ENCODE measurements at places on chromosomes 2 and 18.

DNA sequence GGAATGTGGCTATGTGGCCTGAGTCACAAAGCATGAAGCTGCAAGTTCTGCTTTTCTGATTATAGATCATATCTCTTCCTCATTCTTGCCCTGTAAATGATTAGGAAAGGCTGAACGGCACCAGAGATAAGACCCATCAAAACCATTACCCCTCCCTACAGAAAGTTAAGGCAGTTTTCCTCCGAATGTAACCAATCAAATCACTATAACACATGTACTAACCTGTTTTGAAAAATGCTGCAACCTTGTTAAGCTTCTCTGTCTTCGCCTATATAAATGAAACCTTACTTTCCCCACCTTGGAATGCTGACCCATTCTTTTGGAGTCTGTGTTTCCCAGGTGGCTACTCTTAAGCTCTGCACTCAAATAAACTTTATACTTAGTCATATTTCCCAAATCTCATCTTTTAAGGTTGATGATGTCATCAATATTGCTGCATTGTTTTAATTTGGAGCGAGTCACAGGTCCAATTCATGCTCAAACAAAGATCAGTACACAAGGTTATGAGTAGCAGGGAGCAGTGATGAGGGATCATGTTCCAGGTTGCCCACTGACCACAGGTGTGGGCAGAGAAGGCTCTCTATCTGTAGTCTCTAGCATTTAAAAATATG, 662.3 kb downstream of the IRS1 start:
- DNase-seq = no peak

DNA sequence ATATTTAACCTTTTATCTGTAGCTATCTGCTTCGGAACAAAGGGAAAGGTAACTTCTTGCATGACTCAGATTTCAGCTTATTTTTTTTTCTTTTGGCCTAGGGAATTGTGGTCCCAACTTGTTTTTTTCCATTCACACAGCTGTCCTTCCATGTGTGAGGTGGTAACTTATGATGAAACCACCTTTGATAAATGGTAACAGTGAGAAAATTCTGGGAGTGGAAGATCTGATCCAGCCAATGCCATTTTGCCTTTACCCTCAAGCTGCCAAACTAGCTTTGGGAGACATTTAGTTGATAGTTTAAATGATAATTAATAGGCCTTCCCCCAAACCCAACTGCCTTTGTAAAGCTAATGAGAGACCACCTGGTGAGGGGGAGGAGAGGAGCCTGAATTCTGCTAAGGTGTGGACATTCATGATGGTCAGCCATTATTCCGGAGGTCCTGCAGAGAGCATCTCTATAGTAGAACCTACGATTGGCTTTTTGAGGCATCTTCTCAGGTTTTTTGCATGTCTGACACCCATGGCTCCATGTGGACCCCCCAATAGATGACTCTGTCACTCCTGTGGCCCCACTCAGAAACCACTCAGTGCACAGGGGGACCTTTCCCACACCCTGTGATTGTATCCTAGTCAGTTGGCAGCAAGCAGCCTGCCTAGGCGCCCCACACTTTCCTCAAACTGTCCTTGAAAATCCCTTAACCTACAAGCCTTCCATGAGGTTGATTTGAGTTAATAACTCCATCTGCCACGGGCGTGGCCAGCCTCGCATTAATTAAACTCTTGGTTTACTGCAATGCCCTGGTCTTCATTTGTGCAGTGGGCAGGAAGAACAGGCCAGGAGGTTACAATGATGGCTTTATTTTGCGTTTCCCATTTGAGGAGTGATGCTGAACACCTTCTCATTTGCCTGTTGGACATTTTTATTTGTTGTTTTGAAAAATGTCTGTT, 263.5 kb upstream of the PXDN start:
- DNase-seq = no peak

GRCh38 chr2:60356346-60356745, 197.1 kb downstream of the BCL11A start:
- DNase-seq = no peak

- no peak for DNase-seq
Observed at GRCh38 chr18:3985664-3986063, 469.4 kb downstream of the DLGAP1 start.

DNA sequence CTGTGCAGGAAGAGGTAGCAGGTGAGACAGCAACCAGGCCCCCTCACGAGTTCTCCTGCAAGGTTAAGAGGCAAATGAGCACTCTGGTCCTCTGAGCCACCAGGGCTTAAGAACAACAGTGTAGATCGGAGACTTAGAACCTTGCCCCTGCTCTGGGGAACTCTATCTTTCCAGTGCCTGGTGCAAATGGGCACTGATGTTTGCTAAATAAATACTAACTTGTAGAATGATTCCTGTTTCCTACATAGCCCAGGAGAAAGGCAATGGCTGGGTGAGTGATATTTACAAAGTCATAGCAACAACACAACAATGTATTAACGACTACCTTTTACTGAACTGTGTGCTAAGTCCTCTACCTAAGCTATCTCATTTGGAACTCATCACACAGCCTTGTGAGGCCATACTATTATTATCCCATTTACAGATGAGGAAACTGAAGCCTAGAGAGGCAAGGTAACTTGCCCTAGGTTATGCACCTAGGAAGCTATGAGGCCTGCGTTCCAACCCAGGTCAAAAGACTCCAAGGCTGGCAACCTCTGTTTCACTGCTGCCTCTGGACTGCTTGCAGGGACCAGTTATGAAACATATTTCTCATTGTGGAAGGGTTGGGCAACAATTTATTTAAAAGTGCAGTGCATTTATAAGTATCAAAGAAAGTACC, 4.3 kb downstream of the ATP8B1 start:
- no peak for DNase-seq

- no peak for DNase-seq
Observed at GRCh38 chr2:113757138-113757657, 756 bp upstream of the SLC35F5 start.

GRCh38 chr18:41347057-41347456, 608.0 kb upstream of the PIK3C3 start:
- no peak for DNase-seq

DNA sequence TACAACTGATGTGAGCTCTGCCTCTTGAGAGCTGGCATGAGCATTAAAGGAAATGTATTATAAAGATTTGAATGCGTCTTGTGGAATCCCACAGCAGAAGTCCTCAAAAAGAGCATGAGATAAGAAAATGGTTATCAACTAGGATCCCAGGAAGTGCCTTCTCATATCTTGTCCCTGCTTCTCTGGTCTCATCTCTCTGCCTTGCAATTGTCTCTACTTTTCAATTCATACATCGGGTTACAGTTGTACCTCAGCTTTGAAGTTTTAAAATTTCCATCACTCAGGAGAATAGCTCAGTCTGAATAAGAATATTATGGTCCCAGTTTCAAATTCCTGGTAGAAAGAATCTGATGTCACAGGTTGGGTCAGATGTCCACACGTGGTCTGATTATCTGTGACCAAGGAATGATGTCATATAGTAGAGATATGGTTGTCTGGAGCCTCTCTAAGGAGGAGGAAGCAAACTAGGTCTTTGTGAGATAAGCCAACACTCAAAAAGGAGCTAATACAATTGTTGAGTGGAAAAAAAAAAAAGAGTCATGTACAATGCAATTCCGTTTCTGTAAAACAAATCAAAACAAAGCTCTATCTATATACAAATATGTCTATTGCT, 21.7 kb upstream of the CCDC88A start:
- DNase-seq = no peak

DNA sequence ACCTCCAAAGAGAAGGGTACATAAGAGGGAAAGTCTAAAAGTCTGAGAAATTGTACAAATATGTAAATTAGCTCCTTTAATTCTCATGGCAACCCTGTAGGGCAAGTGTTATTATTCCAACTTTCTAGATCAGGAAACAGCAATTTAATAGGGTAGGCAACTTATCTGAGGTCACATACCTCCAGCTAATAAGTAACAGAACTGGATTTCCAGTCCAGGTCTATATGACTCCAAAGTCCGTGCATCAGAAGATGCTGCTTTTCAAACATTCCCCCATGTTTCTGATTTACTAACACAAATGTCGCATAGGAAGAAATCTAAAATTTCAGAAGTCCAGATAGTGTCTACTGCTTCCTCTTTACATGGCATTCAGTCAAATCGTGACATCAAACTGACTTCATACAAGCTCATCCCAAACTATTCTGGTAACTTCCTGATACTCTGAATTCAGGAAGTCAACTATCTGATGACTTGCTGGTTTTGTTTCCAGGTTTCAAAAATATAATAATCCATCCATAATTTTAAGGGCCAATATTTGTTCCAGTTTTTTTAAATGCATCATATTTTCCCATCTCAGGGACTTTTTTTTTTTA, 419.3 kb upstream of the ACVR2A start:
- no peak for DNase-seq

- no peak for DNase-seq
Observed at GRCh38 chr2:19425419-19425818, 67.0 kb upstream of the OSR1 start.

DNA sequence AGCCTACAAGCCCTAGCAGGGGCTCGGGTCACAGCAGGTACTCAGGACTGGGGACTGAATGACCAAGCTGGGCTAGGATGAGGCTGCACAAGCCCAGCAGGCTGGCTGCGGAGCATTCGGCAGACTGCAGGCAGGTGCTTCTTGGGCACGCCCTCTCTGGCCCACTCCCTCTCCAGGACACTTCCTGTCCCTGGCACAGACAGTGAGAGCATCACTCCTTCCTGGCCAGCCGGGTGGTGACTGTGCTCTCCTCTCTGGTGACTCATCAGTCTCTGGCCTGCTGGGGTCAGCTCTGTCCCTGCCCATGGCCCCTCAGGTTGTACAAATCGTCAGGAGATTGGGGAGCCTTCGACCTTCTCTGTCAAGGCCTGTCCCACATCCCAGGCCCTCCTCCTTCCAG, 22.5 kb downstream of the C1QL2 start:
- DNase-seq = no peak

DNA sequence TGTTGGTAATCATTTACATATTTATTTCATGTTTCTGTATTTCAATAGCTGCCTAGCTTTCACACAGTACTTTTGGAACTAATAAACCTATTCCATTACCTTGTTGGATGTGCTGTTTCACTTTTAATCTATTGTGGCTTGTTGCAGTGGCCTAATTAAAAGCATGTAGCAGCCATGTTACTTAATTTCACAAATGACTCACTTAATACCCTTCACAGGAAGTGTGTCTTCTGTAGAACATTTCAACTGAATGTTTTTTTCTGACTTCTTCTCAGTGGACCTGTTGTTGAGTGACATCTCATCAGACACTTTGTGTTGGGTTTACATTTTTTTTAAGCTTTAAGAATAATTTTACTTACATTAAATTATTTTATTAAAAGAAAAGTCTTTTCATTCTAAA, 260.5 kb upstream of the THUMPD2 start:
- no peak for DNase-seq

DNA sequence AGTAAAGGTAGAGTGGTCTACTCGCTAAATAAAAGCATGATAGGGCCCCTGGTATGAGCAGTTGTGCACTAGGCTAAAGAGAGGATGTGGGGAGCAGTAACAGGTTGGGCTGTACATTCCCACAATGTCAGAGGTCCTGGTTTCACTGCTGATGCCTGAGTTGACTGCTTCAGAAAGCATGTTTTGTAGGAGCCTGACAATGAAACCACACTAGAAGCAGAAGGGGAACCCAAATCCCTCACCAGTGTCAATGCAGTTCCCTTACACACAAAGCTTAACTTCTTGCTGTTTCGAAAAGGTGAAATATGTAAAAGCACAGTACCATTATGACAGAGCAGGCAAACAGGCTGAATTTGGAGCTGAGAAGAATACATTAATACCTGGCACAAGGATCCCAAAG, 291.7 kb upstream of the KYNU start:
- no peak for DNase-seq

DNA sequence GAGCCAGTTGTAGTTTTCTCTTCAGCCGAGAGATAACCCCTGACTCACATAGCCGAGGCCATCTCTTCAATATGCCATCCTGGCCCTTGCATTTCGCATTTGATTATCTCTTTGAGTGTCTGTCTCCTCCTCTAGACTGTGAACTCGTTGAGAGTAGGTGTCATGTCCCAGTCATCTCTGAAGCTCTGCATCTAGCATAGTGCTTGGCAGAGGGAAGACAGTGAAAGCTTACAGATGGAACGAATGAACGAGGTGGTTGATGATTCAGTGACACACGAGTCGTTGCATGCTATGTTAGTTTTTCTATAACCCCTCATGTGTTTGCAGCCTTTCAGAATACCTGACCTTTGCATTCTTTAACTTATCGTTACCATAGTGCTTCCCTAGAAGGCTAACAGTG, 59.9 kb upstream of the CYRIA start:
- DNase-seq = no peak

GRCh38 chr18:69954719-69955480, 7.2 kb upstream of the CD226 start:
- no peak for DNase-seq

DNA sequence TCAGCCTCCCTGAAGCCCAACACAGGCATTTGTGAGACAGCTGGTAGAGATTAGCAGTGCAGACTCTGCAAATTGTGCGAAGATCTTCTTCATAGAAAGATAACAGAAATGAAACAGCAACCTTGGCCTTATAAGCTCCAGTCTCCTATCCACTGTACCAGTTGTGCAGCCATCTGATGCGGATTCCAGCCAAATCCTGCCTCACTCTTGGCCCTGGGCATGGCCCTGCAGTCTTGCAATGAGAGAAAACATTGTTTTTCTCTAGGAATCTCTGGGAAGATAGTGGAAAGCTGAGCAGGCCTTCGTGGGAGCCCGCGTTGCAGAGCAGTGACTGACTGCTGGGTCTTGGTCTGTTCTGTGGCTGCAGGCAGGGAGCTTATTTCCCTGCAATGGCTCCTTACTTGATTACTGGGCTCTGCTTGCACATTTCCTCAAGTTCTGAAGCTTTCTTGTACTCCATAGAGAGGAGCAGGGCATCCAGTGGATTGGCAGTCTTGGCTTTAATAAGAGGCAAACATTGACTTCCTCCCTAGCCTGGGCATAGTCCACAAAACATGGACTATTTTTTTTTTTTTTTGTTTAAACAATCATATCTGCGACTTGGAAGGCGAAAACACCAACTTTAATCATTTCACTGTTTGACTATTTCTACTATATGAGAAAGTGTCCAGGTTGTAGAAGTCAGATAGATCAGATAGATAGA, 193.0 kb downstream of the ACTR3 start:
- DNase-seq = no peak

- no peak for DNase-seq
Observed at GRCh38 chr2:162265666-162266459, 22.6 kb upstream of the FAP start.

DNA sequence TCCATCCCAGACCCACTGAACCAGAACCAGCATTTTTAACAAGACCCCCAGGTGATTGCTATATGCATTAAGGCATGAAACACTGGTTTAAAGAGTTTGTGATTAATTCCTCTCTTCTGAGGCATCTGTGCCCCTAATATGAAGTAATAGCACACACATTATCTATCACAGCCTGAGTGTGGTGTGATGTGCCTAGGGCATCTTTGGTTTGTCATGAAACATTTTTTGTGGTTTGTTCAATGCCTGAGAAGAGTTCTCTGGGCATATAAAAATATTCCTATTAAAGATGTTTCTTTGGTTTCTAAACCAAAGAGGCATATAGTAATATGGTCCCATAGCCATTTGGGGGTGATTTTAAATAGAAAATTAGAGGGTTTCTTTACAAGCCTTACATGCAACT, 221.7 kb upstream of the SPOPL start:
- DNase-seq = no peak

GRCh38 chr18:10783941-10784340, 258.1 kb downstream of the NAPG start:
- DNase-seq = no peak

- no peak for DNase-seq
Observed at GRCh38 chr2:177553176-177553884, 160.8 kb downstream of the AGPS start.

GRCh38 chr2:209990838-209991237, 11.6 kb upstream of the RPE start:
- no peak for DNase-seq
